ENCODE measurements at places on chromosomes 4 and X. TPM values are rescaled to one million over a fixed set of nuclear protein-coding genes. Genes with fewer than 3 reads are reported as not detected.

The IRS4 gene
- total RNA-seq, result 0.06 TPM

The PNCK gene
- not detected for total RNA-seq

The INTS6L gene
- 3.0 TPM for total RNA-seq

The MAGEA1 gene
- not detected for total RNA-seq

The XK gene
- total RNA-seq, result under 0.01 TPM

The FRMPD4 gene
- 0.16 TPM for total RNA-seq

The APLN gene
- 213 TPM for total RNA-seq

The LEF1 gene
- total RNA-seq, result 0.16 TPM

The LANCL3 gene
- total RNA-seq, result 0.16 TPM

The CCDC158 gene
- not detected for total RNA-seq

The APBB2 gene
- 79.8 TPM for total RNA-seq

The MAGEC3 gene
- not detected for total RNA-seq

The DCAF12L1 gene
- 0.13 TPM for total RNA-seq

The CCSER1 gene
- total RNA-seq, result 1.1 TPM

The SH2D1A gene
- total RNA-seq, result not detected

The CNGA1 gene
- not detected for total RNA-seq

The DMRTC1 gene
- not detected for total RNA-seq

The SSX2 gene
- not detected for total RNA-seq
